ENCODE measurements at places on chromosomes 3 and 15.

- no peak for DNase-seq
Observed at GRCh38 chr3:106381939-106382335, 513.1 kb upstream of the CBLB start.

DNA sequence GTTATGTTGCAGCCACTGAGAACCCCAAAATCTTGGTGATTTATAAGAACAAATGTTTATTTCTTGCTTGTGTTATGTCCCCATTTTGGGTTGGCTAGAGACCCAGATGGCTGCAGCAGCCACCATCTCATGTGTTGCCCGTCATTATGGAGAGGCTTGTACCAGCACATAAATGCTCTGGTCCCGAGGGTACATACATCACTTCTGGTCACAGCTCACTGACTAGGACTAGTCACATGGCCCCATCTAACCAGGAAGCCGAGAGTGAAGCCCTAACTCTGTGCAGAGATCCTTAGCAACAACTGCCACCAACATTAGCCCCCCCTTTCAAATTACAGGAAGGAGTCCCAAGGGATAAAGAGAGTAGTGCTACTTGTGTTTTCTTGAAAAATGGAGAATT is 25.5 kb upstream of the HACD2 start:
- DNase-seq, result no peak

DNA sequence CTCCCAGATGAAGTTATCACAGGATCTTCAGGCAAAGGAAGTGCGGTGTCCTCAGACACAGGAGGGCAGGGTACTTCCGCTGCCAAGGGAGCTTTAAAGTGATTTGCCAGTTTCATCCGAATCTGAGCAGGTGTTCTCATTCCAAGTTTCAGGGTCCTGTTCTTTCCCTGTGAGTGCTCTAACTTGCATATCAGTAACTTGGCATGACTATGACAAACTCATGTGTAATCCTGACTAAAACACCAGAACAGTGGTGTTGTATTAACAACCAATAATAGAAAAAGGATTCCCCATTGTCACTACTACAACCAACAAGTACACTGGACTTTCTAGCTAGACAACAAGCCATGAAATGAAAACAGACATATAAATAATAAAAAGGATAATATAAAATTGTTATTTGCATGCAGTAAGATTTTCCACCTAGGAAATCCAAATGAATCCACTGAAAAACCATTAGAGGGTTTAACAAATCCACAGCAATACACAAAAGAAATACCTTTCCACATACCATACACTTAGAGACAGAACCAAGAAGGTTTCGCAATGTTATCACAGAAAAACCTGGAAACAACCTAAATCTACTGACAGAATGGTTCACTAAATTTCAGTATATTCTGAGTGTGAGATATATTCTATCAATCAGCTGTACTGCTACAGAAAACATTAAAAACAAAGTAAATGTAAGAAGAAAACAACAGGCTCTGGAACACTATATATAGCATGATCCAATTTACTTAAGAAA is 40.9 kb upstream of the RPL35A start:
- no peak for DNase-seq

GRCh38 chr3:19931180-19931692 is 2.8 kb downstream of the EFHB start:
- DNase-seq, result no peak

- no peak for DNase-seq
Observed at GRCh38 chr15:49279521-49280456, 109.7 kb downstream of the GALK2 start.

- DNase-seq, result no peak
Observed at GRCh38 chr3:23153436-23153835, 49.7 kb upstream of the UBE2E2 start.

- no peak for DNase-seq
Observed at GRCh38 chr3:966341-966740, 126.5 kb upstream of the CNTN6 start.

GRCh38 chr3:132561003-132561402 is 36.1 kb upstream of the ACKR4 start:
- no peak for DNase-seq

DNA sequence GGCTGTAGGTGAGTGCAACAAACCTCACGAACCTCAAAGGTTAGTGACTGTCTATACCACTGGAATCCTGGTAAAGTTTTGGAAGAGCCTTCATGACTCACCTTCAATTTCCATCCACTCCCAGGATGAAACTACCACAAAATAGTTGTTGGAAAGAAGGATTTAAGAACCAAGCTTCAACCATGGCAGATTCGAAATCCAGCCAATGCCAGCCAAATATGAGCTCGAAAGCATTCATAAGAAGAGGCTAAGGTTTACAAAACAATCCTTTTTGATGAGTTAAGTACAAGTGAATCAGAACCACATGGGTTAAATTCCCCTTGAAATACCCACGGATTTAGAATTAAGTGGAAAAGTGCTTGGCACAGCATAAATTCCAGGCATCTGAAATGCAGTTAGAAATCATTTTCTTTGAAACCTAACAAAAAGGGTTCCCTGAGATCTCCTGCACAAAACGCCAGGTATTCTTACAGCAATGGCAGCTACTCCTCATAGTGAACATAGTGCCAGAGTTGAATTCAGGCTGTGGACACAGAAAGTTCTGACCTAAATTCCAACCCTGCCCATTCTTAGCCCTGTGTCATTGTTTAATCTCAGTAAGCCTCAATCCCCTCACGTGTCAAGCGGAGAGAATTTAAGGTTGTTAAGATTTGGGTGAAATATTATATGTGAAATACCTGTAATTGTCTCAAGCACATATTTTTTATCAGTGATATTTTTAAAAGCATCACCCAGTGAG is 89.2 kb downstream of the FBN1 start:
- DNase-seq, result no peak

DNA sequence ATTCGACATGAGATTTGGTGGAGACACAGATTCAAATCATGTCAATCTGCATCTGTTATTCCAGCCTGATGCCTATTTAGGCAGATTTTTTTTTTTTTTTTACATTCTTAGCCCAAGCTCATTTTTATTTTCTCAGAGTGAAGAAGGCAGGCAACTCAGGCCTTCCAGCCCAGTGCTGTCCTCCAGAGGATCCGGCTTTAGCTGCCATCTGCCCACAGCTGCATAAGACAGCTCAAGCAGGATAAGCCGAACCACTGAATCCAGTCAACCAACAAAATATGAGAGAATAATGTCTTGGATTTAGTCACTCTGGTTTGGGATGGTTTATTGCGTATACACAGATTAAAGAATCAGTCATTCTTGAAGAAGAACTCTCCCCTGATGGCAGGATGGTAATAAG is 19.9 kb upstream of the COLQ start:
- DNase-seq, result no peak

GRCh38 chr3:132966374-132966773 is 71.8 kb upstream of the TMEM108 start:
- DNase-seq, result no peak

DNA sequence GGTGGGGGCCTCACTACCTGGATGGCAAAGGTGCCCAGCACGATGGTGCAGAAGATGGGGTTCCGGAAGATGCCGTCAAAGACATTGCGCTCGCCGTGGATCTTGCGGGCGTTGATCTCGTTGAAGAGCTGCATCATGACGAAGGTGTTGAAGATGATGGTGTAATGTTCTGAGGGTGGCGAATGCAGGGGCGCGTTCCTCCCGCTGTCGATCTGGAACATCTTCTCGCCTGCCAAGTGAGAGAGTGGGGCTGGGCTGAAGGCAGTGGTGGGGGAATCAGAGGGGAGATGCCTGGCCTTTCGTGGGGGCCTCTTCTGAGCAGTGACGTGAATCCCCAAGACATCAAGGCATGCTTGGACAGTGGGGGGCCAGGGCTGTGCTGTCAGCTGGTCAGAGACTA is 19.6 kb upstream of the SEC13 start:
- no peak for DNase-seq

- DNase-seq, result no peak
Observed at GRCh38 chr15:45678459-45679178, 43.8 kb downstream of the SQOR start.

DNA sequence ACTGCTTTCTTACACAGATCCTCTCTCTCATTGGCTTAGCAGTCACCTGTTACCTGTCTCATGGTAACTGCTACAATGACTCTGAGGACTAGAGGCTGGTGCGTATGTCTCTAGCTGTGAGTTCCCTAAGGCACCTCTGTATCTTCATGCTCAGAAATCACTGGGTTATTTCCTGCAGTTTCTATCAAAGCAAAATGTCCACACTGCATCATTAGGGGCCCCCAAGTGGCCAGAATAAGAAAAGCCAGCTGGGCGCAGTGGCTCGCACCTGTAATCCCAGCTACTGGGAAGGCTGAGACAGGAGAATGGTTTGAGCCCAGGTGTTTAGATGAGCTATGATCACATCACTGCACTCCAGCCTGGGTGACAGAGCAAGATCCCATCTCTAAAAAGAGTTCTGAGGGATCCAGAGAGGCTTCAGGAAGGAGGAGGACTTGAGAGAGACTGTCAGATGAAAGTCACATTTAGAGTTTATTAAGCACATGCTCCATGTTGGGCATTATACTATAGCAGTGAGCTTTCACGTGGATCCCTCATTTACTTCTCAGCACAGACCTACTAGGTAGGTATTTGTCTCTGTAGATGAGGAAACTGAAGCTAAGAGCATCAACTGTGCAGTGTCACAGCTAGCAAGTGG is 2.3 kb upstream of the VPS18 start:
- DNase-seq, result peak; percentile 18

- DNase-seq, result no peak
Observed at GRCh38 chr15:60905587-60905986, 323.5 kb downstream of the RORA start.

GRCh38 chr3:101143012-101143411 is 149.8 kb upstream of the ABI3BP start:
- no peak for DNase-seq

DNA sequence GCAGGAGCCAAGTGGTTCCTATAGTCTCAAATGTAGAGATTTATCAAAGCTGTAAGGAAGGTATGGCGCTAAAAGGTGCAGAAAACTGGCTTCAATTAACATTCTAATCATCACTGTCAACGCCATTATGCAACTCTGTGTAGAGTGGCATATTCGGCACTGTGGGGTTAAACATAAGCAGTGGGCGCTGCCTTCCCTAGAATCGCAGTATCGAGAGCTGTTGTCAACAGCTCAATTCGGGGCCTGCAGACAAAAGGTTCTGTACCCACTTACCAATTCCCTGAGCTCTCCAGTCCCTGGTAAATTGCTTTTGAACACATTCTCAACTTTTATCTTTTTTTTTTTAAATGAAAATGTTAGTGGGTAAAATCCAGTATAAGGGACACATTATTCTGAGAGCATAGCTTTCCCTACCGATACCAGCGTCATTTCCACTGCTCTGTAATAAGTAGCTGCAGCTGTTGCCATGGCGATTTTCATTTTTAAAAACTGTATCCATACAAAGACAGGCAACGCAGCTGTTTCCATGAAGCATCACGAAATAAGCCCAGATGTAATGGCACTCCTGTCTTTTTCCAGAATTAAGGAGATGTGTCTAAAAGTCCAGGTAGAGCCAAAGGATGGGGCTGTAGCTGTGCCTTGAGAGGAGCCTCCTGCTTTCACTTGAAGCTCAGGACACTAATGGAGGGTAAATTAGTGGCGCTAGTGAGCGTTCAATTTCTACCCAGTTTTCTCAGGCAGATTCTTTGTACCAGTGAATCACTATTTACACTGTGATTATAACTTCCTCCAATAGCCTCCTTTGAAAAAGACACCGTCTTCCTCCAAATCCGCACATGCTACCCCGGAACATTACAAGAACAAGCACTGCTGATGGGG is 250.3 kb downstream of the SLC9A9 start:
- no peak for DNase-seq

- no peak for DNase-seq
Observed at GRCh38 chr3:4588466-4588865, 95.3 kb downstream of the ITPR1 start.

DNA sequence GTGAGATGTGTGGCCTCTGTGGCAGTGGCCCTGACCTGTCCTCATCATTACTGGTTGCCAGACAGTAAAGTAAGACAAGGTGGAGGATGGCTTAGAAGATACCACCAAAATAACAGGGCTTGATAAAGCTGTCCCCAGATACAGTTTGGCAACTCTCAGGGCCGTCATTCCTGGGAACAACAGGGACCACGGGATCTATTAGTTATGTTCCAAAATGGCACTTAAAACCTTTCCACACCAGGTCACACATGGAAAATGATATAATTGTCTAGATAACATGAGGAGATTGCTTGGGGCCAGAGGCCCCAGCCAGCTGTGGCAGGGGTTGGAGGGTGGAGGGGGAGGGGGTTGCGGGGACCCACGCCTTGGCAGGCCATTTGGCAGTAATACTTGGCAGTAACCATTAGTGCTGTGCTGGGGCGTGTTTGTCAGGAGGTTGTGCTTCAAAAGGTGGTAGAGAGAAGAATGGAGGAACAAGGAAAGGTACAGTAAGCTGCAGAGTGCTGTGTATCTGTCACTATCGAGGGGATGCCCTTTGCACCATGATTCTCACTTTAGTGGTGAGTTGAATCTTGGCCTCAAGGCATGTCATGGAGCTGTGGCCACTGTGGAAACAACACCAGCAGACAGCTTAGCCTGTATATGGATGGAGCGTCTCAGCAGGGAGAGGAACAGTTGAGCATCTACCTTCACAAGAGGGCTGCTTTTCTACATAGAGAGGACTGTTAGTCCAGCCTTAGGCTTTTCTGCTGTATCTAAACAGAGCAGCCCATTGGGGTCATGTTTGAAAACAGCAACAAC is 14.0 kb downstream of the PLCL2 start:
- DNase-seq, result no peak

DNA sequence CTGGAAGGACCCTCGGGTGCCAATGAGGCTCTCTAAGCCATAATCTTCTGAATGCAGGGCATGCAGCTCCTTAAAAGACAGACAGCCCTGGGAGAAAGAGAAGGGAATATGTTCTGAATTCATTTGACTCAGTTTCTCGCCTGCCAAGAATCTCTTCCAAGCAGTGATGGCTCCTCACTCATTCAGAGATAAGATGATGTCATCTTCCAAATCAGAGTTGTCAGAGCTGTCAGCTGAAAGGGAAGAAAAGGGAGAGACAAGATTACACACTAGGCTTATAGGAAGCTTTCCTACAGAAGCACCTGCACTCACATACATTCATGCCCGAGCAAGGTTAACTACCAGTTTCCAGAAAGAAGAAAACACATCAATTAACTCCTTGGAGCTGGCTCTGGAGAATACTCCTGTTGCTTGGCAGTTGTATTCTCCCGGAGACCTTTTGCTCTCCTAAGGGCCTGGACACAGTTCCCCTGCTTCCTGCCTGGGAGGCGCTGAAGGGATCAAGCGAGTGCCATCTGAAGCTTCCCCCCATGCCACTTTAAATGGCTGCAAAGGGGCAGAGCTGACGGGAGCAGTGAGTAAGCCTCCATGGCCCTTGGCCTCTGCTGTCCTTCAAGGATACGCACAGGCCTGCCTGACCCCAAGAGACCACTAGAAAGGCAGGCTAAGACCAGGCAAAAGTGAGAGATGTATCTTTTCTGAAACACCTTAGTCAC is 7.7 kb downstream of the RBM15B start:
- DNase-seq, result no peak

- DNase-seq, result no peak
Observed at GRCh38 chr3:44899683-44900367, 25.4 kb downstream of the TGM4 start.

- no peak for DNase-seq
Observed at GRCh38 chr3:193711523-193711963, 118.5 kb downstream of the OPA1 start.

All from amniotic stem cell (primary cell).